AG08396 (cell line): ENCODE measurements at places on chromosomes 3 and 15.
A peak's percentile ranks its signal among the peaks of the same experiment; 100 is the strongest.

GRCh38 chr3:185764980-185765370, 59.9 kb downstream of the IGF2BP2 start:
- no peak for DNase-seq

- no peak for DNase-seq
Measured at GRCh38 chr3:101131767-101132166, 138.5 kb upstream of the ABI3BP start.

GRCh38 chr15:69600556-69601085, 148.0 kb downstream of the RPLP1 start:
- no peak for DNase-seq

GRCh38 chr3:127535901-127536829, 54.4 kb downstream of the TPRA1 start:
- no peak for DNase-seq

DNA sequence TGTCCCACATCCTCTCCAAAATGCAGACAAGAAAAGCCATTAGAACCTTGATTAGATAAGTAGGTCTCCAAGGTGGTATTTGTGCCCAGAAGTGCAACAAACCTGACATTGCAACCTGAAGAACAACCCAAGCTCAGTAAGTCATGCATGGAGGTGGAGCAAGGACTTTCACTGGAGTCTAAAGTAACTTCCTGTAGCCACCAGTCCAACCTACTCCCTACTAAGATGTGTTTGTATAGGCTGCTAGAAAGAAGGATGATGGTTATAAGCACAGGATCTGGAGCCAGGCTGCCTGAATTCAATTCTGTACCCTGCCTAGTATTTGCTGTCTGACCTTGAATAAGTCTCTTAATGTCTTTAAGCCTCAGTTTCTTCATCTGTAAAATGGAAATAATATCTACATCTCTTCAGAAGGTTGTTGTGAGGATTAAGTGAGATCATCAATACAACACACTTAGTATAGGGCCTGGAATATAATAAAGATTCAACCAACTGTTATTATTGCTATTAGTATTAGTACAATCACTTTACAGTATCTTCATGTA, 32.3 kb downstream of the HDC start:
- no peak for DNase-seq

GRCh38 chr3:57598765-57599360, 1.7 kb upstream of the ARF4 start:
- DNase-seq: no peak

DNA sequence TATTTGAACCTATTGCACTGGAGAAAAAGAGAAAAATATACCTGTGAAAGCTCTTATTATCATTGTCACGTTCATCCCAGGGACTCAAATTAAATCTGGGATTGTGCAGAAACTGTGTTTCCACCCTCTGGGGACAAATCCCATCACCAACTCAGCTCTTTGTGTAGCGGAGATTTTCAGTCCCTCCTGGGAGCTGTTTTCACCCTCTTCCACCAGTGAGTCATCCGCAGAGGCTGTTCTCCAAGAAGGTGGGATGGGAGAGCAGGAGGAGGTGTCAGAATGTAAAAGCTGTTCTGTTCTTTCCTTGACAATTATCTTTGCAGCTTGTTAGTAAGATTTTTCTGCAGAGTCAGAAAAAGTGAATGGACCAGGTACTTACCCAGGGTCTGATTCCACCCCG, 28.0 kb downstream of the SV2B start:
- DNase-seq: no peak

DNA sequence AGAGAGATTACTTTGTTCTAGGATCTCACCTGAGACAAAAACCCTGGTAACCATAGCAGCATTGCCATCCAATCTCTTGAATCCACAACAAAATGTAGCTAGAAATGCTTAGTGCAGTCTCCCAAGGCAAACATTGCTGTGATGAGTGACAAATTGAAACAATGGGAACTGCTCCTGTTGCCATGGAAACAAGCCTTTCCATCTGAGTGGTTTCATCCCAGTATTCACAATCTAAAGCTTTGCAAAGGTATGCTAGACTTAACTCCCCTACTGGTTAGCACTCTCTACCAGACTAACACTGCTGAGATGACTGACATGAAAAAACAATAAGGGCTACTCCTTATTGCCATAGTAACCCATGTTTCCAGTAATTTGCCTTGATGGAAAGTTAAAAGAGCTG, 172.6 kb upstream of the CNTN3 start:
- no peak for DNase-seq

GRCh38 chr3:191026746-191027145, 164.3 kb upstream of the GMNC start:
- no peak for DNase-seq

- DNase-seq: no peak
Measured at GRCh38 chr15:85899927-85900326, 105.2 kb upstream of the KLHL25 start.

DNA sequence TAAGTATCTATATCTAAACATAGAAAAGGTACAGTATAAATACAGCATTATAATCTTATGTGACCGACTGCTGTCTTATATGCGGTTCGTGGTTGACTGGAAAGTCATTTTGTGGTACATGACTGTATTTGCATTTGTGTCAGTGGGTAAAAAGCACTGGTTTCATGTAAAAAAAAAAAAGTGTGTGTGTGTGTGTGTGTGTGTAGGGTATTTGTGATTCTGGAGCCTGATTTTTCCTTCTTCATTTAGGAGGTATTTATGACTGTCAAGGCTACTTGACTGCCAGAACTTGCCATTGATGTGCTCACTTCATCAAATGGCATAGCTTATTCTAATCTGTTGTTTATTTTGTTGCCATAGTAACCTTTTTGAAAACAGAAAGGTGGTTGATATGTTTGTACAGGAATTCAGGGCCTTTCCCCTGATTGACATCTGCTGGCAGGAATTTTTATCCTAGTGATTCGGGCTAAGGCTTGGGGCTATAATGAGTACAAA, 63.2 kb downstream of the AKAP13 start:
- peak; percentile 14 for DNase-seq

- no peak for DNase-seq
Measured at GRCh38 chr15:63086947-63087346, 34.7 kb upstream of the LACTB start.

- DNase-seq: no peak
Measured at GRCh38 chr15:67133738-67134066, 68.3 kb downstream of the SMAD3 start.

DNA sequence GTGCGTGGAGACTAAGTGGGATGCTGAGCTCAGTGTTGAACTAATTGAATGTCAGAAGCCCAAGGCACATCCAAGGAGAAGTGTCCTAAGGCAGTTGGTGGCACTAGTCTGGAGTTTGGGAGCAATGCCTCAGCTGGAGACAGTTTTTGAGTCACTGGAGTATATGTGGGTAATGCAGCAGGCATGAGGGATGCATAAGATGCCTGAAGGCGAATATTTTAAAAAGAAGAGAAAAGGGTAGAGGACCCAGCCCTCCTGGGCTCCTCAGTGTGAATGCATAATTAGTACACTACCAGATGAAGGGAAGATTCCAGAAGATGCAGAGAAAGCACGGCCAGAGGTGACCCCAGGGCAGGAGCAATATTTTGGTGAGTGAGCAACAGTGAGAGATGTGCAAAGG, 25.1 kb upstream of the PROK2 start:
- no peak for DNase-seq

GRCh38 chr3:121834157-121834670, 646 bp downstream of the IQCB1 start:
- peak; percentile 28 for DNase-seq

GRCh38 chr15:64653757-64654156, 121.6 kb downstream of the RBPMS2 start:
- DNase-seq: no peak

DNA sequence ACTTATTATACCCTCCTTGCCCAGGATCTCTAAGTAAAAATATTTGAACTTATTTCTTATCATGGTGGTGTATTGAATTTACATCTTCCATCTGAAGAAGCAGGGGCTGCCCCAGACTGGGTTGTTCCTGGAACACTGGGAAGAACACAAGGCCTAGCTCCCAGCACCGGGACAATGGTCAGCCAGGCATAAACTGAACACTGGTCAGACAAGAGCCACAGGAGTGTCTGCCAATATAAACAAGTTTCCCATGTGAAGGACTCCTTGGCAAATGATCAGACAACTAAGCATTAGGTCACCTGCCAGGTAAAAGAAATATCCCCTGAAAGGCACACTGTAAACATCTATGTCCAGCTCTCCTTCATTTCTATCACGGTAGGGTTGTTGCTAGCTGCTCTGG, 172.4 kb downstream of the ATP8B4 start:
- DNase-seq: no peak

GRCh38 chr15:63401078-63401477, 19.4 kb upstream of the CA12 start:
- DNase-seq: no peak
